ENCODE measurements at places on chromosomes 2 and 18.

DNA sequence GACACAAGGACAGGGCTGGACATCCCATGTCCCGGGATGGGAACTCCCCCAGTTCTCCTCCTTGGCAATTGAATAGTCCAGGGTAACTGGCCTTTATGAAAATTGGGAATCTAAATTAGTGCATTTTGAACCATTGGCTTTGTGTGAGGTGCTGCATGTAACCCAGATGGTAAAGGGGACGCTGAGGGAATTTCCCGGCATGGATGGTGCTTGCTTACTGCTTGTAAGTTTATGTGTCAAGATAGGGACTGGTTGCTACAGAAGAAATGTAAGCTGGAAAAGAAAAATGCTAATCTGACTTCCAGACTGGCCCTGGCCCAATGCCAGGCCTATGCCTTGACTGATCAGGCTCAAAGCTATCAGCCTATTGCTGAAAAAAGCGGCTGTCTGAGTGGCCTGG is 1096.7 kb upstream of the DDX18 start:
- DNase-seq = no peak

- no peak for DNase-seq
These were observed 15.0 kb downstream of the CDH20 start for GRCh38 chr18:61348230-61348629.

- DNase-seq = no peak
These were observed 76.2 kb upstream of the CHRNA1 start for GRCh38 chr2:174840436-174840835.

DNA sequence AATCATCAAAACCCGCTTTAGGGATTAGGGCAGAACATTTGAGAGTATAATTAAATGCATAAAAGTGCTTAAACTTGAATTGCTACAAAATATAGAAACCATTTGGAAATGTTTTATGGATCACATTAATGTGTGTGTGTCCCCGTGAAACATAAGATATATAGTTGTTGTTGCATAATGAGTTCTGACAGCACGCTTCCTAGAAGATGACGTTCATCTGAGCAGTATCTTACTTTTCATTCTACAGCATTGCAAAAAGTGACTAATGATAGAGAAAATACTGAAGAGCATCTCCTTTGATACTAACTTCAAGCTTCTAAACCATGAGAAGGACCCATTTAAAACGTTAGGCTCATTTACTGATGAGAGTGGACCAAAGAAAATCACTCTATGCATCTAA is 63.7 kb downstream of the SLC8A1 start:
- DNase-seq = no peak

GRCh38 chr18:8559612-8560186 is 49.5 kb upstream of the RAB12 start:
- DNase-seq = no peak

Measured in NAMALWA (cell line).